ENCODE measurements at places on chromosomes 5 and 9.
A peak's percentile ranks its signal among the peaks of the same experiment; 100 is the strongest.

- DNase-seq = no peak
Observed at GRCh38 chr9:125694478-125694877, 12.5 kb downstream of the MAPKAP1 start.

DNA sequence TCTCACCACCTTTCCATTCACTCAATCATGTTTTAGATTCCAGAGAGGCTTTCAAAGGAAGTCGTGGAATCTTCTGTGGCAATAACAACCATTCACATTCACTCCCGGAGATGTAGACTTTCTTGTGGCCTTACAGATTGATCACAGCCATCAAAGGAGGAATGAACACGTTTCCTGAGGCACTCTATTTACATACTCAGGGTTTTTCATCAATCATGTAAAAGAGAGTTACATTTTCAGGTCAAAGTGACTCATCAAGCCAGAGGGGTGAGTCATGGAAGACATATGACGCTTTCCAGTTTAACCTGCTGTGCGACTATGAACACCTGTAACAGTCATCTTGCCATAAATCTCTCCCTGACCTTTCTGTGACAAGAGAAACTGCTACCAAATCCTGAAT is 39.3 kb upstream of the RAD23B start:
- peak; percentile 24 for DNase-seq

DNA sequence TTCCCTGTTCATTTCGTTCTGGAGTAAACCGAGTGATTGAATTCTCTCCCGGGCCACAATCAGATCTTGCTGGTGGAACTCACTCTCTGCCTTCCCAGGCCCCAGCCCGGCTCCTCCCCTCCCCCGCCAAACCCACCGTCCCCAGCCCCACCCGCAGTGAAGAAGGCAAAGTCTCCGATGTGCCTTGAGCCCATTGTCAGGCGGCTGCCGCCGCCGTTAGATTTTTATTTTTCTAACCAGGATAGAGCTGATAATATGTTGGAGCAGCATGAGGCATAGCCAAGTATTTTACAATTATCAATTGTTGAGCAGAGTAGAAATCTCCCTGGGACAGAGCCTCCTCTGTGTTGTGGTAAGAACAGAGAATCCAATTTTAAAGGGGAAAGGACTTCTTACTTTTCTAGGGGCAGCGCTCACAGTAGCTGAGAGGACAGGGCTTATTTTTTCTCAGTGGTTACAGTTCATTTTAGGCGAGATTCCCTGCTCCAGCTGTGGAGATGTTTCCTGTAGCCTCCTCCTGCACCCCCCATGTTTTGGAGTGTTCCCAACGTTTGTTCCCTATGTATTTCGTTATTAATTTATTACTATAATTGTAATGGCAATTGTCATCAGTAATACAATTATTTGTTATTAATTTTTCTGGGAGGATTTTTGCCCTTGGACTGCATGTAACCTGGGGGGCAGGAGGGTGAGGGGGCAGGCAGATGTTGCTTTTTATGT is 1.3 kb downstream of the PSAT1 start:
- peak; percentile 33 for DNase-seq

- no peak for DNase-seq
Observed at GRCh38 chr9:23674016-23674585, 151.9 kb downstream of the ELAVL2 start.

DNA sequence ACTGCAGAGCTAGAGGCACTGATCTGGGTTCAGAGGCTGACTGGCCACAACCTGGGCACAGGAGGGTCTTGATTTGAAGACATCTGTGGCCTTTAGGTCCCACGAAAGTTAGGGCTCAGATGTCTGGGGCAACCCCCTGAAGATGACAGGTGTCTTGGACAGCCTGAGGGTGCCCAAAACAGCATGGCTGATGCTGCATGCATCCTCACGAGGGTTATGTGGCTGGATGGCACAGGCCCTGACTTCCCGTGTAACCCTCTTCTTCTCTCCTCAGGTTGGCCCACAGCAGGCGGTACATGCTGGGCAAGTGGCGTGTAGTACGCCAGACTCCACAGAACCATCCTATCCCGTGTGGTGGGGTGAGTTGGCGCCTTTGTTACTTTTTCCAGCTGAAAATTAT is 29.8 kb upstream of the GFPT2 start:
- DNase-seq = no peak

GRCh38 chr9:72896439-72896838 is 56.4 kb downstream of the ALDH1A1 start:
- no peak for DNase-seq

DNA sequence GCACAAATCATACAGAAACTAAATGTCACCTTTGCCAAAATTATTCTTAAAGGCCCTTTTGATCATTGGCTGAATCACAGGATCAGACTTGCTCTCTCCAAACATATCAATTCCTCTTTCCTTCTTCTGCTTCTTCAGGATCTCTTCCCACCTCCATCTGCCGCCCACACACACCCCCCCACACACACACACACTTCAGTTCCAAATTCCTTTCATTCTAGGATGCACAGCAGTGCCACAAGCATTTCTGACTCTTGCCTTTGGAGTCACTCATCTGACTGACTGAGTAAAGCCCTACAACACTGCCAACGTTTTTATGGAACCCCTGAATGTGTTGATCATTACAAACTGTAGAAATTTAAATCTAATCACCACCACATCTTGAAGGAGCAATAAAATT is 22.9 kb downstream of the DNAH5 start:
- no peak for DNase-seq

- no peak for DNase-seq
Observed at GRCh38 chr9:134678206-134678605, 36.6 kb downstream of the COL5A1 start.

DNA sequence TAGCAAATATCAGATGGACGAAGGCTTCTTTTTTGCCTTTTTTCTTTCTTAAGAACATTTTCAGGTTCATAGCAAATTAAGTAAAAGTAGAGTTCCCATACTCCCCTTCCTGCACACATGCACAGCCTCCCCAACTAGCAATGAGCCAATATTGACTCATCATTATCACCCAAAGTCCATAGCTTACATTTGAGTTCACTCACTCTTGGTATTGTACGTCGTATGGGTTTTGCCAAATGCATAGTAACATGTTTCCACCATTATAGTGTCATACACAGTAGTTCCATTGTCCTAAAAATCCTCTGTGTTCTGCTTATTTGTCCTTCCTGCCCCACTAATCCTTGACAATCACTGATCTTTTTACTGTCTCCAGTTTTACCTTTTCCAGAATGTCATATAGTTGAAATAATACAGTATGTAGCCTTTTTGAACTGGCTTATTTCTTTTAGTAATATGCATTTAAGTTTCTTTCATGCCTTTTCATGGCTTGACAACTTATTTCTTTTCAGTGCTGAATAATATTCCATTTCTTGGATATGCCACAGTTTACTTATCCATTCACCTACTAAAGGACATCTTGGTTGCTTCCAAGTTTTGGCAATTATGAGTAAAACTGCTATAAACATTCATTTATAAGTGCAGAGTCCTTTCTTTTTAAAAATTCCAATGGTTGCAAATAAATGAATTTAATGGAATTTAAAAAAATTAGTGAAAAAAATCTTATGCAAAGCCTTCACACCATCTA is 242.1 kb downstream of the ISL1 start:
- no peak for DNase-seq

- no peak for DNase-seq
Observed at GRCh38 chr9:75121914-75122558, 33.7 kb downstream of the OSTF1 start.

DNA sequence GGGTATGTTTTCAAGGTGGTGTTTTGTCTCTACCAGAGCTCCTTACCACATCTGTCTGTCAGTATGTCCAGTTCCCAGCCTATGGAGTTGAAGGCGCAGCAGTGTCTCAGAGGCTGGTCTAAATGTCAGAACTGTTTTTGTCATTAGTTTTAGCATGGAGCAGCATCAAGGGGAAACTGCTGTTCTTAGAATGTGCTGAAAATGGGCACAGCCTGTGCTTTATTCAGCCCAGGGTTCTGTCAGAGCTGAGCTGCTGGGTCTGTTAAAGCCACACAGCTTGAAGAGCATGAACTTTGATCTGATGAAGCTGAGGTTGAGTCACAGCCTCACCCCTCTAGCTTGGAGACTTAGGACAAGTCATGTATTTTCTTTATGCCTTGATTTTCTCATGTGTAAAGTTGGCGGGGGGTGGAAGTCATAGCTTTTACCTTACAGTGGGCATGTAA is 71.9 kb downstream of the RALGPS1 start:
- DNase-seq = no peak

- DNase-seq = no peak
Observed at GRCh38 chr5:160991205-160991604, 139.2 kb upstream of the ATP10B start.

- DNase-seq = no peak
Observed at GRCh38 chr9:101675341-101675740, 63.1 kb downstream of the GRIN3A start.

DNA sequence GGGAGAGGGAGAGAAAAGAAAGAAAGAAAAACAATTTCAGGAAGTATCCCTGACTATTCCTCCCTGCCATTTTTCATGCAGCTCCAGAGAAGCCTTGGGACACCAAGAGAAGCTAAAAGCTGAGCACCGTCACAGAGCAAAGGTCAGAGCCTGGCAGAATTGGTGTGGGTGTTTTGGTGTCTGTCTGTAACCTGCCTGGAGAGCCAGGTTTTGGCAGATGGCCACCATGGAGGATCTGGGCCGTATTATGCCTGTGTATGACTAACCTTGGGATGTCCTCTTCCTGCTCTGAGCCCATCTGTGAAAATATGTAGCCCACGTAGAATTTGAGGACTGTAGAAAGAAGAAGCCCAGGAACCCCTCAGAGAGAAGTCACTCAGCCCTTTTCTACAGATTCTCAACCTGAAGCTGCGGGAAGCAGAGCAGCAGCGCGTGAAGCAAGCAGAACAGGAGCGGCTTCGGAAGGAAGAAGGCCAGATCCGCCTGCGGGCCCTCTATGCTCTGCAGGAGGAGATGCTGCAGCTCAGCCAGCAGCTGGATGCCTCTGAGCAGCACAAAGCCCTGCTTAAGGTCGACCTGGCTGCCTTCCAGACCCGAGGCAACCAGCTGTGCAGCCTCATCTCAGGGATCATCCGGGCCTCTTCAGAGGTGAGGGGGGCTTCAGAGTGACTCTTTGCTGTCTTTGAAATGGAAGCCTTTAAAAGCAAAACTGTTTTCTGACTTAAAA is 18.8 kb downstream of the GLE1 start:
- DNase-seq = no peak

All from activated T-cell treated with anti-CD3 and anti-CD28 coated beads, Interleukin-2, amount 50 U/mL, for 48 hours (primary cell).